Stimulated activated CD4-positive, alpha-beta T cell treated with anti-CD3 and anti-CD28 coated beads, TNF-alpha, amount 100 ng/mL, for 24 hours (primary cell): ENCODE measurements at places on chromosomes 6 and 20.

- DNase-seq: no peak
Measured at GRCh38 chr20:34142121-34142520, 30.1 kb upstream of the EIF2S2 start.

GRCh38 chr20:61898405-61898804, 167.3 kb downstream of the TAF4 start:
- DNase-seq: no peak

- DNase-seq: no peak
Measured at GRCh38 chr20:6767536-6768227, at the start of gene BMP2. BMP2 (plus strand) TSS chr20:6767686; CDS start chr20:6770127, 2,441 bp downstream.

GRCh38 chr6:7439228-7439627, 49.6 kb downstream of the RIOK1 start:
- no peak for DNase-seq

GRCh38 chr6:142893088-142893487, 51.9 kb downstream of the HIVEP2 start:
- DNase-seq: no peak

- no peak for DNase-seq
Measured at GRCh38 chr6:159916752-159917151, 26.0 kb downstream of the MAS1 start.

DNA sequence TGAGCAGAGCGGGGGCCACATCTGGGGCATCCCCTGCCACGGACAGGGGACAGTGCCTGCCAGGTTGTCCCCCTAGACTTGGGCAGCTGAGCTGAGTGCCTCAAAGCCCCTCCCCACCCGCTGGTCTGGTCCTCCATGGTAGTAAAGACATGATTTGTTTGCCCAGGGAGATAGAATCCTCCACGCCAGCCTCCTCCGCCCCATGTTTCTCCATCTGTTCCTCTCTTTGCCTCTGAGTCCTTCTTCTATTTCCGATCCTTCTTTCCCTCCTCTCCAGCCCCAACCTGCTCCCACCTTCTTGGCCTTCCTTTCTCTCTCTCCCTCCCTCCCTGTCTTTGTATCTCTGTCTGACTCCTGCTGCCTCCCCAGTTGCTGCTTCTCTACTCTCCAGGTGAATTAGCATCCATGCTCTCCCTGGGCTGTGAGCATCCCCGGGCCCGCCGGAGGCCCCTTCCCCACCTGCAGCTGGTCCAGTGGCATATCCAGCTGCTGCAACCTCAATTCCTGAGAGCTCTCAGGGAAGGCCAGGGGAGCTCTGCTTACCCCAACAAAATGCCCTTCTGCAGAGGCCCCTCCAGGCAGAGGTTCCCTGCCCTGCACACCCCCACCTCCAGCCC, 45.8 kb downstream of the CPNE5 start:
- no peak for DNase-seq

GRCh38 chr6:158684311-158684710, 34.5 kb downstream of the SYTL3 start:
- DNase-seq: no peak

GRCh38 chr6:79334674-79335073, 100.2 kb upstream of the HMGN3 start:
- DNase-seq: no peak

- no peak for DNase-seq
Measured at GRCh38 chr6:74756923-74757322, 448.9 kb downstream of the COL12A1 start.

DNA sequence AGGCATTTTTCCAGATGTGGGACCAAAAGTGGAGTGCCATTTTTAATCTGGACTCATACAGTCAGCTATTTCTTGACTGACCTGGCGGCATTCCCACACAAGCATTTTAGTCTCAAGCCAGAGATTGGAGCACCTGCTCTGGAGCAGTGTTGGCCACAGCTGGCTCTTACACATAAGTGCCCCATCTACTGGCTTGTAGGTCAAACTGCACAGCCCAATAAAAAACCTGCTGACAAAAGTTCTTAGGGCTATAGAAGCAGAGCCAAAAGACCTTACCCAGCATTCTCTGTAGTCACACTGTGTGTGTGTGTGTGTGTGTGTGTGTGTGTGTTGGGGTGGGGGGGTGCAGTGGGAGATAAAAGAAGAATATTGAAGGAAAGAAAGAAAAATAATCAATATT, 38.6 kb upstream of the SENP6 start:
- DNase-seq: no peak
